ENCODE measurements at places on chromosomes 11 and 22.

- DNase-seq, result no peak
Observed at GRCh38 chr11:35593143-35593542, 25.1 kb upstream of the FJX1 start.

GRCh38 chr11:116059919-116060318, 555.7 kb upstream of the CADM1 start:
- no peak for DNase-seq

GRCh38 chr22:29660021-29660420, 56.6 kb downstream of the NF2 start:
- DNase-seq, result no peak

- no peak for DNase-seq
Observed at GRCh38 chr11:5684036-5684645, 733 bp downstream of the TRIM5 start.

GRCh38 chr11:134751766-134752165, 339.7 kb upstream of the B3GAT1 start:
- no peak for DNase-seq

GRCh38 chr11:18313965-18314763, 7.8 kb downstream of the HPS5 start:
- no peak for DNase-seq

DNA sequence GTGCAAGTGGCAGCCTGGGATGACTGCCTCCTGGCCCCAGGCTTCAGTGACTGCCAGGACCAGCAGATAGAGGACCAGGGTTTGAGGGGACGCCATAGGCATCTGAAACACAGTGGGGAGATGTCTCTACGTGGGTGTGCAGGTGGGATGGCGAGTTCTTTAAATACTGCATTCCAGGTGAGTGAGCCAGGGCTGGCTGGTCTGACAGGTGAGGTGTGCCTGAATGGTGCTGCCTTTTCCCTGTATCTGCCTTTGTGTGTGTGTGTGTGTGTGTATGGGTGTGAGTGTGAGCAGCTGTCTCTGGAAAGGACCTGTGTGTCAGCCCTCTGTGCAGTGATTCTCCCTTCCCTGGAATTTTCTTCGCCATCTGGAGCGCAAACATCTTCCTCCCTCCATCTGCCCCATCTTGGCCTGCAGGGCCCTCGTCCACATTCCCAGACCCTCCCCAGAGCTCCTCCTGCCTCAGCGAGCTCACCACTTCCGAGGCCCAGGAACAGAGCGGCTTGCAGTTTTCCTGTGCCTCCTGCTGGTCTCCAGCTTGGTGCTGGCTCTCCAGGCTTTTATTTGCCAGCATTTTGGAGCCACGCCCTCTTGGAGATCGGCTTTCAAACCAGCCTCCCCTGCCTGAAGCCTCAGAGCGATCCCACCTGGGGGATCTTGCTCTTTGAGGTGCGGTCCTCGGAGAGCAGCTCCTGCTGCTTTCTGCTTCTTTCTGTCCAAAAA, at the start of gene GPHA2:
GPHA2 (minus strand) TSS at position 535 of the 723 bp plus-strand sequence; CDS start at position 102, 433 bp downstream.
- DNase-seq, result no peak

DNA sequence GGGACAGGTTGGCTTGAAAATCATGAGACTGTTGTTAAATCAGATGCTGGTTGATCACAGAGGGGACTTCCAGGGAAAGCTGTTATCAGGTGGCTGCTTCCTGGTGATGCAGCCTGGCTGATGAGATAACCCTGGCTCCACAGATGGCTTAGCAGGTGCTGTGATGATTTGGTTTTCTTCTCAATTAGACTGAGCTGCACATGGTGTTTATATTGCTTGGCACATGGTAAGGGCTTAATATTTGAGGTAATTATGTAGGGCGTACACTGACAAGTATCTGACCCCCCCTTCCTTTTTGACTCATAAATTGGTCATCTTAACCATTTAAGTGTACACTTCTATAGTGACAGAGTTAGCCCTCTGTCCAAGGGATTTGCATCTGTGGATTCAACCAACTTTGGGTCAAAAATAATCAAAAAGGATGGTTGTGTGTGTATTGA, 7.0 kb downstream of the RPS3 start:
- DNase-seq, result no peak

- DNase-seq, result no peak
Observed at GRCh38 chr11:4699697-4700435, 2.2 kb upstream of the OR51E2 start.

DNA sequence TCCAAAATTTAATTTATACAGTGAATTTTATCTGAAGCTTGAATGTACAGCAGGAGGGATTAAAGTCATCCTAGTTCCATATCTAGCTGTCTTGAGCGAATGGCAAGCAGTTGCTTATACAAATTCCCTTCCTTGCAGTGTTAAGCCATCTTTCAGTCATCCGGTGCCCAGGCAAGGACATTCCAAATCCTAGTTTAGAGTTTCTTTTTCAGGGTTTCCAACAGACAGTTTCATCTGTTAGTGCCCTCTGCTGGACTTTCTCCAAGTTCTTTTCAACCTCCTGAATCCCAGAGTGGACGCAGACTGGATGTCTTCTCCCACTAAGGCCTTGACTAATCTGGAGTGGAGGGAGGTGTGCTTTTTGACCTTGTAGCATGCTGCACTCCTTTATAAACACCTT, 45.4 kb downstream of the GRAMD1B start:
- no peak for DNase-seq

- no peak for DNase-seq
Observed at GRCh38 chr22:20531154-20531403, 23.7 kb downstream of the MED15 start.

GRCh38 chr11:16093889-16094653, 262.3 kb downstream of the SOX6 start:
- no peak for DNase-seq

GRCh38 chr11:96105197-96105895, 181.4 kb upstream of the MTMR2 start:
- DNase-seq, result no peak
